ENCODE measurements at places on chromosomes 1 and 21. TPM values are rescaled to one million over a fixed set of nuclear protein-coding genes. Genes with fewer than 3 reads are reported as not detected.

The OR2T2 gene
- not detected for total RNA-seq

The IGSF9 gene
- total RNA-seq = not detected

GRCh38 chr1:21312407-21312992, 22.2 kb upstream of the ECE1 start:
- DNase-seq = no peak

DNA sequence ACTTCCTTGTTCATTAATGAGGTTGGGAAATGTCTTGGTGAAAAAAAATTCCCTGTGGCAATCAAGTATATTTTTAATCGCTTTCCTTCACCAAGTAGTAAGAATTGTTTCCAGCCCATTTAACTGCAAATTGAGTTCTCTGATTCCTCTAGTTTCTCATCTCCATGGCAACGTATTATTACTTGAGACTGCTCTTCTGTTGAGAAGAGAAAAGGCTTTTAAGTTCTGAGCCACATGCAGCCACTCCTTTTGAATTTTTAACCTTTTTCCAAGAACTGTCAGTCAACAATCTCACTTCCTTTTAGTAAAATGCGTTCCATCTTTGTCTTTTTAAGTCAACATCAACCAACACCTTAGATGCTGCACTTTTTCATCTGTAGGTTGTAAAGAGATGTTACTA, 75.7 kb upstream of the KIAA1614 start:
- DNase-seq = no peak

All from IMR-90 (cell line).